GM19239 (cell line): ENCODE measurements at places on chromosomes 7 and 10.
A peak's percentile ranks its signal among the peaks of the same experiment; 100 is the strongest.

DNA sequence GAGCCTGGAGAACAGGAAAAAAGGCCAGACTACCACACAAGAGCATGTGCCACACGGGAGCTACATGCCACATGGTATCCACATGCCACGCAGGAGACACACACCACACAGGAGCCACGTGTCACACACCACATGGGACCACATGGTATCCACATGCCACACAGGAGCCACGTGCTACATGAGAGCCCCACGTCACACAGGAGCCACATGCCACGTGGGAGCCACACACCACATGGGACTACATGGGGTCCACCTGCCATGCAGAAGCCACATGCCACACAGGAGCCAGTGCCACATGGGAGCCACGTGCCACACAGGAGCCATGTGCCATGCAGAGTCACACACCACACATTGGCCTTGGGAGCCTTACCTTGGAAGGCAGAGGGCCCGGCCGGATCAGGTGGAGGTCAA is 244.4 kb upstream of the PPP2R2D start:
- DNase-seq, result no peak

GRCh38 chr7:116970238-116970910 is 17.1 kb downstream of the ST7 start:
- no peak for DNase-seq

DNA sequence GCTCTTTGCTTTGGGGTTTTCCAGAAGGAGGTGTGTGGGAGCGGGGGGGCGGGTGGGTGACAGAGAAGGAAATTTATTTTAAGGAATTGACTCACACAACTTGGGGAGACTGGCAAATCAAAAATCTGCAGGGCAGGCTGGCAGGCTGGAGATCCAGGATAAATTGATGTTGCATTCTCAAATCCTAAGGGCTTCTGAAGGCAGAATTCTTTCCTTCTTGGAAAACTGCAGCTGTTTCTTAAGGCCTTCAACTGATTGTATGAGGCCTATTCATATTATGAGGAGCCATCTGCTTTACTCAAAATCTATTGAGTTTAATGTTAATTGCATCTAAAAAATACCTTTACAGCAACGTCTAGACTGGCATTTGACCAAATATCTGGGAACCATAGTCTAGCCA is 1528.8 kb upstream of the LRRTM3 start:
- DNase-seq, result no peak

- DNase-seq, result no peak
Measured at GRCh38 chr7:139733751-139734150, 44.0 kb downstream of the HIPK2 start.

GRCh38 chr10:117462424-117462792 is 80.1 kb upstream of the EMX2 start:
- DNase-seq, result no peak

- DNase-seq, result no peak
Measured at GRCh38 chr10:29616542-29616941, 18.2 kb downstream of the SVIL start.

- no peak for DNase-seq
Measured at GRCh38 chr7:109131141-109131540, 561.5 kb downstream of the DNAJB9 start.

DNA sequence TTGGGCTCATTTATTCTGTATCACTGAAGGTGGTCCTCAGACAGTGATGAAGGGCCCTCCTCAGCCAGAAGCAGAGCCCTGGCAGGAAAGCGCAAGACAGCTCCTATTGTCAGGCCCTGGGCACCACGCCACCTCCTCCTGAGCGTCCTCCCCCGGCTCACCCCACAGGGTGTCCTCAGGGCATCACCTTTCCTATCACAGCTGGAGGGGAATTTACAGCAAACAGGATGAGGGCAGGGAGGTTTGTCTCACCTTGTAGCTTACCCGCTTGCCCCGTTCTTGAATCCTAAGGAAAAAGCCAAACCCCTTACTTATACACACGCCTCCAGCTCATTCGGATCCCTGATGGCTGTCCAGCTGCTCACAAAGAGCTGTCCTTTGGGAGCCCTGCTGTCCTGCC is 50.2 kb upstream of the LANCL2 start:
- DNase-seq, result no peak

GRCh38 chr10:95837783-95838182 is 70.0 kb upstream of the CC2D2B start:
- DNase-seq, result no peak

GRCh38 chr7:86469680-86470295 is 173.9 kb upstream of the GRM3 start:
- peak; percentile 28 for DNase-seq

GRCh38 chr10:11162828-11163599 is 145.3 kb downstream of the CELF2 start:
- DNase-seq, result peak; percentile 56

GRCh38 chr7:92799446-92800211 is 36.7 kb downstream of the CDK6 start:
- DNase-seq, result no peak

- DNase-seq, result no peak
Measured at GRCh38 chr10:111648046-111648445, 535.5 kb downstream of the GPAM start.

GRCh38 chr10:58590924-58591323 is 78.3 kb downstream of the BICC1 start:
- no peak for DNase-seq
